Brain (organoid and tissue), 16 donors: ENCODE measurements at places on chromosomes 5 and 9.

DNA sequence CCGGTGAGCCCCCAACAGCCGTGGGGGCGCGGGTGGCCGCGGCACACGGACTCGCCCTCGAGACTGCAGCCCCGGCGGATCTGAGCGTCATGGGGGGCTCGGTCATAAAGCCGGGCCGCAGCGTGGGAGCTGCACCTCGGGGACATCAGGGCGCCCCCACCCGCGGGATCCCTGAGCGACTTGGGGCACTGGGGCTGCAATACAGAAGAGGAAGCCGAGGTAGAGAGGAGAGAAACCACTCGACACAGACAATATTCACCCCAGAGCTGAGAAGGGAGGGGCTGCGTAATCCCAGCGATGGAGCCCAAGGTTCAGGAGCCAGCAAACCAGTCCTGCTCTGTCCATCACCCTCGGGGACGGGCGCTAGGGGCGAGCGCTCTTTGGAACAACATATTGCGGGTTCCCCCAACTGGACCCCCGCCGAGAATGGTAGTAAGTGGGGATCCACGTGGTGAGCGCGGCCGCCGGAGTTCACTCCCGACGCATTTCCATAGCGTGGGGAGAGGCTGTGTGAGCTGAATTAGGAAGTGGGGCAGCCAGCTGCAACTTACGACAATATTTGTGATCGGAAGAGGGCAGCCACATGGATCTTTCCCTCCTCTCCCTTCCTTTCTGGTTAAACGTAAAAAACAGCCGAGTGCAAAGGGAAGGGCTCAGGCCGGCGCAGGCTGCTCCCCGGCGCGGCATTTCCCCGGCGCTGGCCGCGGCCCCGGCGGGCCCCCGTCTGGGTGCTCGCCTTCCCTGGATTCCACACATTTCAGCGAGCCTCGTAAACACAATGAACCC lies 9.9 kb downstream of the PTCH1 start:
- peak; percentile 76 for DNase-seq

DNA sequence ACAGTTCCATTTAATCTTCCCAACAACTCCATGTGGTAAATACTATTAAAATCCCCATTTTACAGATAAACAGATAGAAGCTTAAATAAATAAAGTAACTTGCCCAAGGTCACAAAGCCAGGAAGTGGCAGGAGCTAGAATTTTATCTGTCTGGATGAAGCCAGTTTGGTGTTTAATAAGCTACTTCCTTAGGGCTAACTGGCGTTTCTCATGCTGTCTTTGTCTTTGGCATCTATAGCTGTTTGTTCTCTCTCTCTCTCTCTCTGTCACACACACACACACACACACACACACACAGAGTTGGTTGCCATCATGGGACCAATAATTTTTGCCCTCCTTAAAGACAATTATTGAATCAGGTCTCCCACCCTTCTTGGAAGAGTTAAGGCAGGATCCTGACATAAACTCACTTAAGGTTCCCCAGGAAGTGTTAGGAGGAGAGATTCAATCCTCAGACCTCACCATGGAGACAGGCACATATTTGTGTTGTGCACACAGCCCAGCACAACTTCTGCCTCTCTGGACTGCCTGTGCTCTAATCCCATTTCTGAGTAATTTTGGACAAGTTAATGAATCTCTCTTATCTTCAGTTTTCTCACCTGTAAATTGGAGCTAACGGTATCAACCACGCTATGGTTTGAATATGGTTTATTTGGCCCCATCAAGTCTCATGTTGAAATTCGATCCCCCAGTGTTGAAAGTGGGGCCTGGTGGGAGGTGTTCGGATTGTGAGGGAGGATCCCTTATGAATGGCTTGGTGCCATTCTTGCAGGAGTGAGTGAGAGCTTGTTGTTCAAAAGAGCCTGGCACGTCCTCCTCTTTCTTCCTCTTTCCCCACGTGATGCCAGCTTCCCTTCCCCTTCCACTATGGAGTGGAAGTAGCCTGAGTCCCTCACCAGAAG lies 8.3 kb upstream of the ADRA1B start:
- DNase-seq = no peak

- DNase-seq = no peak
Observed at GRCh38 chr9:128640603-128641002, 16.0 kb downstream of the DYNC2I2 start.

- DNase-seq = no peak
Observed at GRCh38 chr5:41796061-41796460, 74.2 kb downstream of the OXCT1 start.

- DNase-seq = no peak
Observed at GRCh38 chr5:111582451-111582850, 70.1 kb upstream of the STARD4 start.

GRCh38 chr5:125143011-125143410 lies 396.6 kb upstream of the ZNF608 start:
- DNase-seq = no peak

DNA sequence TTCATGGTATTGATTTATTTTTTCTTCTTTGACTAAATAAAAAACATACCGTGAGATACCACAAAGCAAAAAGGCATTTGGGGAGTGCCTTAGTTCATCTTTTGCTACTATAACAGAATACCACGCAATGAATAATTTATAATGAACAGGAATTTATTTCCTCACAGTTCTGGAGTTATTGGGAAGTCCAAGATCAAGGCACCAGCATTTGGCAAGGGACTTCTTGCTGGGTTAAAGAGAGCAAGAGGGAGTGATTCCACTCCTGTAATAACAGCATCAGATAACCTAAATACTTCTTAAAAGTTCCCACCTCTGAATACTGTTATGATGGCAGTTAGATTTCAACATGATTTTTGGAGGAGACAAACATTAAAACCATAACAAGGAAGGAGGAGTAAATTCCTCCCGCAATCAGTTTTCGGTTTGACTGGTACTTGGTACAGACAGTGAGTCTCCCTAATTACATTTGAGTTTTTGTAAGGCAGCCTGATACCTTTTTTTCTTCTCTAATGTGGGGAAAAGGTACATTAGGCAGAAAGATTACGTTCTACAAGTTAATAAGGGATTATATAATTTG lies 8.8 kb upstream of the OMD start:
- no peak for DNase-seq

DNA sequence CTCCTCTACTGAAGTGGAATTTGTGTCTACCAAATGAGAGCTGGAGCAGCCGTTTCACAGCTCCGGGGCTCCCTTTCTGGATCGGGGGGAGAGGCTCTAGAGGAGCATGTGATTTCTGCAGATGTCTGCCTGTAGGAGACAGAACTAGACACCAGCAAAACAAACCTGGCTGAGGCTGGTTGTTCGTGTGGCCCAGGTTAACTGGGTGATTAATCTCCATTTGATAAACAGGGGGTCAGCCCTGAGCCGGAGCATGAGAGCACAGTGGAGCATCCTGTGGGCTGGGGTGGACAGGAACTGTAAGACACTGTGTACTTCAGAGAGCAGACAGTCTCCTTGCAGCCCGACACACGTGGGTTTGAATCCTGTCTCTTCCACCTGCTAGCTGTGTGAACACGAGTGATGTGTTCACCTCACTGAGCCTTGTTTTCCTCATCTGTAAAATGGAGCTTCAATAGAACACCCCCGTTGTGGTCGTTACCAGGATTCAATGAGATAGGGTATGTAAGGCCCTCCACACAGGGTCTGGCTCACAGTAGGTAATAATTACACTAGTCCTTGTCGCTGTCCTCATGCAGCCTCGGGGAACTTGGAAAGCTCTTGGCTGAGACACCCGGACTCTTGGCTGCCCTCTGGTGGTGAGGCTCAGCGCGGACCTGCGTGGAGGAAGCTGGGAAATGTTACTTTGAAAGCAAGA lies 12.9 kb downstream of the CXCL14 start:
- no peak for DNase-seq

- no peak for DNase-seq
Observed at GRCh38 chr9:13095056-13095455, 184.4 kb downstream of the MPDZ start.
